ENCODE measurements at places on chromosomes 11 and 22.

GRCh38 chr11:107713009-107713408 lies 1.2 kb upstream of the SLN start:
- no peak for DNase-seq

- DNase-seq, result peak; percentile 57
These were observed 2.8 kb upstream of the CCND1 start for GRCh38 chr11:69637941-69638871.

- DNase-seq, result no peak
These were observed 208.4 kb downstream of the NXPE2 start for GRCh38 chr11:114886644-114887265.

GRCh38 chr11:31645747-31646146 lies 136.2 kb downstream of the ELP4 start:
- DNase-seq, result no peak

- DNase-seq, result peak; percentile 54
These were observed 12.2 kb upstream of the OR52D1 start for GRCh38 chr11:5476186-5476819.

- DNase-seq, result no peak
These were observed 15.2 kb downstream of the PAX6 start for GRCh38 chr11:31795706-31796498.

- DNase-seq, result no peak
These were observed 4.4 kb downstream of the MAP6 start for GRCh38 chr11:75664389-75664788.

GRCh38 chr11:8593935-8594909 lies at the start of gene STK33:
Gene STK33 (minus strand): TSS chr11:8594228. CDS start chr11:8474905, 119,323 bp downstream.
- peak; percentile 47 for DNase-seq

DNA sequence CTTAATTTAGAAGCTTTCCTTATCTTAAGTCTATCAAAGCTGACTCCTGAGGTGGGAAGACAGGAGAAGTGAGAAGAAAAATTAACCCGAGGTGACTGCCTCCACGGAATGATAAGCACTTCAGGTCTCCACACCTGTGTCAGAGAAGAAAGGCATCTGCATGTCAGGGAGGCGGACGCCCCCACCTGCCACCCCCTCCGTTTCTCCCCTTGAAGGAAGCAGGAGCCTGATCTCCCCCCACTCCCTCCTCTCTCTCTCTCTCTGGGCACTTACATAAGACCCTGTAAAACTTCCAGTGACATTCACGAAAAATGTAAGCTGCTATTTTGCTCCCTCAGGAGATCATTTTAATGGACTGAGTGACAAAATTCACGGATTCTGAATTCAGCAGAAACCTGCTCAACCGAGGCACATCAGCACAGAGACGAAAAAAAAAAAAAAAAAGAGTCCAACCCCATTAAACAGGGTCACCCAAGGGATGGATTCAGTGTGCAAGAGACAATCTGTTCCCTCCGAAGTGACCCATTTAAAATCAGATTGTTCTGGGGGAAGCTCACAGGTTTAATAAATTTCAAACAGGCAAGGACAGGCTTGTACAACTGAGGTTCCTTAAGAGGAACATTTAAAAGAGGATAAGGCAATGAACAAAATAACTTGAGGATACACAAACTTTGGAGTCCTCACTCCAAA lies 1.5 kb downstream of the LARGE1 start:
- DNase-seq, result no peak

GRCh38 chr22:23103199-23103954 lies 33.1 kb downstream of the GNAZ start:
- no peak for DNase-seq

DNA sequence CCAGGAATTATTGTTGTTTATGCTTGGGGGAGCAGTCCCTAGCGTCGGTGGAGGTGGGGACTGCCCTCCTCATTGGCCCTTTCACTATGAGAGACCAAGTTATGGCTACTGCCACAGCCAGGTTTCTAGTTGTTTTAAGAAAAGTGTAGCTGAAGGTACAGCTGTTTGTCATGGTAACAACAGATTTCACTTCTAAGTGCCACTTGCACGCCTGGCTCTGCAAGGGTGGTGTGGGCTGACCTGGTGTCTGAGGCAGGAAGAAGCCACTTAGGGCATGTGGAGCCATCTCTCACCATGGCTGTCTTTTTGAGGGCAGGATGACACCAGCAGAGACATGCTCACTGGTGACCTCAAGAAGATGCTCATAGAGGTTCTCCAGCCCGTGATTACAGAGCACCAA lies 46.3 kb upstream of the MPEG1 start:
- DNase-seq, result no peak

DNA sequence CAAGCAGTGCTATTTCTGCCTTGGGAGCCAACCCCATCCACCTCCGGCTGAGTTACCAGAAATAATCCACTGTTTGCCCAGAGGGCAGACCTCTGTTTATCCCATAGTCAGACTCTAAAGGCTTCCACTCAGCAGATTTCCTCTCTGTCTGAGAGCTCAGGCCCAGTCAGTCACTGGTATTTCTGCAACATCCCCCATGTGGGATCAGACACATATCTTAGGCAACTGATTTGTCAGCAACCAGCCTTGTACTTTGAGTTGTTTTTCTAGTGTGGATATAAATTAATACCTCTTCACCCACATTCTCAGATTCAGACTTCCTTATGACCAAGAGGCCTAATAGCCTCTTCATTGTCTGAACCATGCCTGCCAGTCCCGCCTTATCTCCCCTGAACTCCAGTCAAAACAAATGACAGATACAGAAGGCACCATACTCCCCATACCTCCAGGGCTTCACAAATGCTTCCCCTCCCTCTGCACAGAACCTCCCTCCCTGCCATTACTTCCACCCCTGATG lies 193.6 kb downstream of the FAM76B start:
- DNase-seq, result no peak

- no peak for DNase-seq
These were observed 298.2 kb downstream of the DDX10 start for GRCh38 chr11:108963118-108963517.

DNA sequence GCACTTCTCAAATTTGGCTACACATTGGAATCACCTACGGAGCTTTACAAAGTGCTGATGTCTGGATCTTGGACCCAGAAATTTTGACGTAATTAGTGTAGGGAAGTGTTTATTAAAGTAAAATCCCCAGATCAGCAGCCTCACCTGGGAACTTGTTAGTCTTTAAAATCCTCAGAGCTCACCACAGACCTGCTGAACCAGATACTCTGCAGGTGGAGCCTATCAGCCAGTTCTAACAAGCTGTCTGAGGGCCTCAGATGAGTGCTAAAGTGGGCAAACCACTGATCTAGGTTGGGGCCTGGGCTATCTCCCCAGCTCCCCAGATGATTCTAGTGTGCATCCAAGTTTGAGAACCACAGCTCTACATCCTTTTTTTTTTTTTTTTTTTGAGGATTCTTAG lies 436.0 kb downstream of the ETS1 start:
- DNase-seq, result no peak

GRCh38 chr11:66880496-66881450 lies 23.9 kb downstream of the LRFN4 start:
- DNase-seq, result peak; percentile 79

- peak; percentile 84 for DNase-seq
These were observed 28.8 kb downstream of the IGSF9B start for GRCh38 chr11:133927690-133928627.

DNA sequence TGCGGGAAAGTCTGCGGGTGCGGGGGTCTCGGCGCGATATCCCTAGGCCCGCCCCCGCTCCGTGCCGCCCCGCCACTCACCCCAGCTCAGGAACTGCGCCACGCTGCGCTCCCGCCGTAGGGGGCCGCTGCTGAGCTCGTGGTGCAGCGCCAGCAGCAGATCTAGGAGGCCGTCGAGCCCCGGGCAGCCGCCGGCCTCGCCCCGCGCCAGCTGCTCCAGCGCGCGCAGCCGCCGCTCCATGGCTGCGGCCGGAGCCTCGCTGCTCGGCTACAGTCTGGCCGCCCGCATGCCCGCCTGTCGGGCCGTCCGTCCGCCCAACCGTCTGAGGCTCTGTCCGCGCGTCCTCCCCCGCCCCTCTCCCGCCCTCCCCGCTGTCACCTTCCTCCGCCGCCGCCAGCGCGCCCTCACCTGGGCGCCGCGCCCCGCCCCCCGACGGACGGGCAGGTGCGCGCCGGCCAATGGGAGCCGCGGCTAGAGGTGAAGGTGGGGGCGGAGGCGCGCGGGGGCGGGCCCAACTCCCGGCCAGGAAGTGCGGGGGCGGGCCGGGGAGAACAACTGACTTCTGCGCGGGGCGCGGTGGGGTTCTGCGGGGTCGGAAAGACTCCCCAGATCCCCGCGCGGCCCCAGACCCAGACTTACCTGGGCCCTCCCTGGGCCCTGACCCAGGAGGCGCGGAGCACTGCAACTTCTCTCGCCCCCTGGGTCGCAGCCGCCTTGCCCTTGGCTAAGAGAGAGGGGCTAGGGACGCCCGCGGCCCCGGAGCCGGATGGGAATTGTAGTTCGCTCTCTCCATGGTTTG lies at the start of gene CDC42BPG:
TSS of gene CDC42BPG (minus strand) at position 324 of the 799 bp plus-strand sequence. CDS start at position 240, 84 bp downstream.
- peak; percentile 94 for DNase-seq

- peak; percentile 42 for DNase-seq
These were observed 767 bp downstream of the SLC43A1 start for GRCh38 chr11:57514538-57515331.

DNA sequence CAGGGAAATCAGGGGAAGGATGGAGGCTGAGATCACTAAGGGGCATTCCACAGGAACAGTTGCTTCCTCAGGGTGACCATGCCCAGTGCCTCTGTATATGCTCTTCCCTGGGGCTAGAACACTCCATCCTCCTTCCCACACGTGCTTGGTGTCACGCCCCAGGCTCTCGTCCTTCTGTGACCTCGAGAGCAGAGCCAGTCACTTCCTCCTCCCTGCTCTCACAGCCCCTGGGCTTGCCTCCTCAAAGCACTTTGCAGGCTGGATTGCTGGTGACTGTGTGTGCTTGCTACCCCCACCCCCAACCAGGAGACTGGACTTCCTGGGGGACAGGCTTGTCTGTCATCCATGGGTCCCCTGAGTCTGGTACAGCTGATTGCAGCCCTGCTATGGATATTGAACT lies 56.5 kb upstream of the AMPD3 start:
- no peak for DNase-seq

- peak; percentile 92 for DNase-seq
These were observed 7.0 kb downstream of the C11orf86 start for GRCh38 chr11:66981976-66982578.

DNA sequence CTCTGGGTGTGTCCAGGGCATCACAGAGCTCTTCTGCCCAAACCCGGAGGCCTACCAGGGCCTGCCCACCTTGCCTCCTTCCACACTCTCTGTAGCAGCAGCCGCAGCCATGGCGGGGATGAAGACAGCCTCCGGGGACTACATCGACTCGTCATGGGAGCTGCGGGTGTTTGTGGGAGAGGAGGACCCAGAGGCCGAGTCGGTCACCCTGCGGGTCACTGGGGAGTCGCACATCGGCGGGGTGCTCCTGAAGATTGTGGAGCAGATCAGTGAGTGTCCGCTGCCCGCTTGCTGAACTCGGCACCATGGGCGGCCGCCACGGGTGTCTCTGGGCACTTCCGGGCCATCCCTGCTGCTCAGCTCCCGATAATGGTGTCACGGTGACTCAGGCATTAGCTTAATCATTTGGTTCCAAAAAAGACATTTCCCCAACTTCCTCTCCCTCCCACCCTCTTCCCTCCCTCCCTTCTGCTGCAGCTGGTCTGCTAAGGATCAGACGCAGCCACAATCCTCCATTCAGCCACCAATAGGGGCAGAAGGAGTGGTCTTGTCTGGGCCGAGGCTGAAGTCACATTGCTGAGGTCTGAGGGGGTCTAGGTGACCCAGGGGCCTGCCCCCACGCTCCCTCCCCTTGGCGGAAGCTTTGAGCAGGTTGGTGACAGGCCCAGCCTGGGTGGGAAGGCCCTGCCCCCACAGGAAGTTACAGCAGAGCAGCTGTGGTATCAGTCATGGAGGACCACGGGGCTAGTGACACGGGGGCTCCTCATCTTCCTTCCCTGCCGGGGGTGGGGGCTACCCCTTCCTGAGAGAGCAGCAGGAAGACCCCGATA lies 950 bp downstream of the FERMT3 start:
- no peak for DNase-seq

- no peak for DNase-seq
These were observed 5.5 kb downstream of the TMEM132A start for GRCh38 chr11:60929764-60930163.

DNA sequence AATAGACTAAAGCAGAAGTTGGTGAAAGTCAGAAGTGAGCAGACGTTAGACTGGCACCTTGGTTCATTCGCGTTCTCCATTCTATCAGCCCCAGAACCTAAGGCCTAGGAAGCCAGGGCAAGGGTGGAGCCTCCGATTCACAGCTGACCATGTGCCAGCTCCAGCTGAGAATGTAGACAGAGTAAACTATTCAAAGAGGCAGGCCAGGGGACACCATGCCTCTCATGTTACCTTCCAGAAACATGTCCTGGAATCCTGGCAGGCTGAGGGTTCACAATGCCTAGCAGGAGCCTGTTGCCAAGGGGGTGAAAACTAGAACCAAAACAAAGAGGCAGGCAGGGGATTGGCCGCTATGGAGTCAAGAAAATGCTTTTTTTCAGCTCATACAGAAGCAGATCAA lies 224.4 kb upstream of the POU2AF2 start:
- no peak for DNase-seq

DNA sequence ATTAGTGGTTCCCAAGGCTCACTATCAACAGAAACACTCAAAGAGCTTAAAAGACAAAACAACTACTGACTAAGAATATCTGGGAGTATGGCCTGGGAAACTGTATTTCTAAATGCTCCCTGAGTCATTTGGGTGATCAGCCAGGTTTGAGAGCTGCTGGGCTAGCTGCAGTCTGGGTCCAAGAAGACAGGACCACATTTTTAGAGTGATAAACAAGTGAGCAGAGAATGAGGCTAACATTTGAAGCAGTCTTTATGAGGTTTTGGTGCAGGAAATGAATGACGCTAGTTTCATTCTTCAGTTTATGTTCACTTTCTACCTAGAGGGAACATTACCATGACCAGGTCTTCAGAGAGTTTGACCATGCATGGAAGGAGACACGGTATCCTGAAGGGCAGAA lies 97.7 kb downstream of the TEAD1 start:
- no peak for DNase-seq

DNA sequence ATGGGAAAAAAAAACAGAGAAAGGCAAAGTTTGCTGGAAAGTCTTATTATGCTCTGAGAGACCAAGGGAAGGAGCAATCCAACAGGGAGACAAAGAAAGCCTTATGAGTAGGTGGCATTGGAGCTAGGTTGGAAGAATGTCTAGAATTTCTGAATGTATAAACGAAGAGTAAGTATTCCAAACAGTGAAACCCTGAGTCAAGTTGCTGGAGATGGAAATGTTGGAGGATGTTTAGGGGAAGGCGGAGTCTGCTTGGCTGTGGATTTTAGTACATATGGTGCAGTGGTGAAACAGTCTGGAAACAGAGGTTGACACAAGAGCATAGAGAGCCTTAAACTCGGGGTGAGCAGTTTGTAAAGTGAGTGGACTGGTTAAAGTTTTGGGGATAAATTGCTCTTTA lies 314.8 kb upstream of the CADM1 start:
- no peak for DNase-seq

DNA sequence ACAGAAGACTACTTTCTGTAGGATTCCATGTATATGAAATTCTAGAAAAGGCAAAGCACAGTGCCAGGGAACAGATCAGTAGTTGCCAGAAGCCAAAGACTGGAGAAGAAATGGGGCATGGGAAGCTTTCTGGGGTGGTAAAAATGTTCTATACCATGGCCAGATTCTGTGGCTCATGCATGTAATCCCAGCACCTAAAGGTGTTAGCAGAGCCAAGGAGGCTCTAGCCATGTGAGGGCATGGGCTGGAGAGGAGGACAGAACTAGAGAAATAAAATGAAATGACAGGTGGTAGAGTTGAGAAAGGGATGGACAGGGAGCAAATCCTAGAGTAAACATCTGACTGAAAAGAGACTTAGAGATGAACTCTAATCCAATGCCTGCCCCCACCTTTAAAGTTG lies 26.9 kb upstream of the HMGXB4 start:
- no peak for DNase-seq

- DNase-seq, result no peak
These were observed 16.9 kb downstream of the ZNF215 start for GRCh38 chr11:6943131-6943530.
